Muscle of leg (tissue), 16 donors: ENCODE measurements at places on chromosomes 1 and 21.

DNA sequence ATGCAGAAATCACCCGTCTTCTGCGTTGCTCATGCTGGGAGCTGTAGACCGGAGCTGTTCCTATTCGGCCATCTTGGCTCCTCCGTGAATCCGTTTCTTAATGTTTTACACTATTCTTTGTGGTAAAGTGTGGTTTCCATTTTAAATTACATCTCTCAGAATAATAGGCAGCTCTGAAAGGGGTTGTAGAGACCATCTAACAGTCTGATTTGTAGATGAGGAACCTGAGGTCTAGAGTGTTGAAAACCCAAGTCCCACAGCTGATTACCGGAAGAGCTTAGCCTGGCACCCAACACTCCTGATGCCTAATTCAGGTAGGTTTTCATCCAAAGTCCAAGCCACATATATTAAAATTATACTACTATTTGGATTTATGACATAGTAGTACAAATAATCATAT, 144.0 kb downstream of the LEPR start:
- DNase-seq, result no peak

- DNase-seq, result peak; percentile 29
These were observed 14.1 kb downstream of the DPYD start for GRCh38 chr1:97906567-97907241.

DNA sequence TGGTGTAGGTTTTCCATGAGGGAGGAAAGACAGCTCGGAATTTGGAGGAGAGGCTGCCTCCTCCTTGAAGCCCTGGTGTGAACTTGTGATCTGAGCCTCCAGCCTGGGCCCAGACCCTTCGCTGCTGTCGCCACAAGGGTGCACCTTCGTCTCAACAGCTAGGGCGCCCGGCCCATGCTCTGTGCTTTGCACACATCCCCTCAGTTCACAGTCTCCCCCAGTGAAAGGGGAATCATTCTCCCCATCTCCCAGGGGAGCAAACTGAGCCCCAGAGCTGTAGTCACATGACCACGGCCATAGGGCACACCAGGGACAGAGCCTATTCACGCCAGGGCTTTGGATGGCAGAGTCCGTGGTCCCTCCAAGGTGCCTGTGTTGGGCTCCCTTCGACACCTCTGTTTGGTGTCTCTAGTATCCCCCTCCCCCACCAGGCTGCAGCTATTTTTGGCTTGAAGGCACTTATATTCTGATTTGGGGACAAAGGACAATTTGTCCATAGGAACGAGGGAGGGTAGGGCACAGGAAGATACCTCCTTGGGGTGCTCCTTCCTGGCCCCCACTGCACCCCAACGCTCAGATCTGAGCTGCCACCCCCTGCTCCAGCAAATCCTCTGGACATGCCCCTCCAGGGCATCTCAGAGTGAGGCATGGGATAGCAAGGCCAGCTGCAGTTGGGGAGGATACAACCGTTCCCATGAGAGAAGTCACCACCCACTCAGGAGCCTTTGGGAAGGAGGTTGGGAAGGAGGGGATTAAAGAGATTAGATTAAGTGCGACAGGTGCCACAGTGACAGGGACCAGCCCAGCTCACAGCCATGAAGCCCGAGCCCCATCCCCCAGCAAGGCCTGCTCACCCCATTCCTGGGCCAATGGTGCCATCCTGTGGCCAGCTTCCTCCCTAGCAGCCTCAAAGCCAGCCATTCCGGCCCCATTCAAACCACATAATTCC, 15.7 kb downstream of the MATN1 start:
- DNase-seq, result peak; percentile 80

- DNase-seq, result no peak
These were observed 30.0 kb downstream of the ZBTB17 start for GRCh38 chr1:15945832-15946448.

DNA sequence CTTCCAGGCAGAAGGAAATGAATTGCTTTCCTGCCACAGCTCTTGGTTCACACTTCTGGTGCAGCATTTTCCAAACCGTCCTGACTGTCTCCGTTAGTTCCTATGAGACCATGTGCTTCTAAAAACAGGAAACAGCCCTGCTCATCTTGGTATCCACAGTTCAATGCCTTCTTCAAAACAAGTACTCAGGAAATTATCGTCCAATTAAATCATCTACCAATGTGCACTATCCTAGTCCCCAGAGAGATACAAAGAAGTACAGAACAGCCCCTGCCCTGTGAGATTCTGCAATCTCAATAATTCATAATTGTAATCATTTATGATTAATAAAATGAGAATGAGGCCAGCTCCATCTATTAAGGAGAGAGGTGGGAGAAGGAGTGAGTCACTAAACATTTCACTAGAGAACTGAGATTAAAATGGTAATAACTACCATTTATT, 11.2 kb downstream of the CLEC20A start:
- no peak for DNase-seq

GRCh38 chr1:46086576-46086975, 45.9 kb downstream of the PIK3R3 start:
- DNase-seq, result no peak

GRCh38 chr1:204295671-204296070, 64.1 kb downstream of the PLEKHA6 start:
- no peak for DNase-seq

GRCh38 chr1:243575070-243575469, 275.0 kb downstream of the AKT3 start:
- DNase-seq, result peak; percentile 7

GRCh38 chr1:45304311-45305081, 22.2 kb upstream of the HPDL start:
- peak; percentile 65 for DNase-seq

DNA sequence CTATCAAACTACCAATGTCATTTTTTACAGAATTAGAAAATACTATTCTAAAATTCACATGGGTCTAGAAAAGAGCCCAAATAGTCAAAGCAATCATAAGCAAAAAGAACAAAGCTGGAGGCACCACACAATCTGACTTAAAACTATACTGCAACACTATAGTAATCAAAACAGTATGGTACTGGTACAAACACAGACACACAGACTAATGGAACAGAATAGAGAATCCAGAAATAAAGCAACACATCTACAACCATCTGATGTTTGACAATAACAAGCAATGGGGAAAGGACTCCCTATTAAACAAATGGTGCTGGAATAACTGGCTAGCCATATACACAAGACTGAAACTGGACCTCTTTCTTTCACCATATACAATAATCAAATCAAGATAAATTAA, 39.8 kb downstream of the CD53 start:
- no peak for DNase-seq
